ENCODE measurements at places on chromosomes 1 and 21.
A peak's percentile ranks its signal among the peaks of the same experiment; 100 is the strongest.

DNA sequence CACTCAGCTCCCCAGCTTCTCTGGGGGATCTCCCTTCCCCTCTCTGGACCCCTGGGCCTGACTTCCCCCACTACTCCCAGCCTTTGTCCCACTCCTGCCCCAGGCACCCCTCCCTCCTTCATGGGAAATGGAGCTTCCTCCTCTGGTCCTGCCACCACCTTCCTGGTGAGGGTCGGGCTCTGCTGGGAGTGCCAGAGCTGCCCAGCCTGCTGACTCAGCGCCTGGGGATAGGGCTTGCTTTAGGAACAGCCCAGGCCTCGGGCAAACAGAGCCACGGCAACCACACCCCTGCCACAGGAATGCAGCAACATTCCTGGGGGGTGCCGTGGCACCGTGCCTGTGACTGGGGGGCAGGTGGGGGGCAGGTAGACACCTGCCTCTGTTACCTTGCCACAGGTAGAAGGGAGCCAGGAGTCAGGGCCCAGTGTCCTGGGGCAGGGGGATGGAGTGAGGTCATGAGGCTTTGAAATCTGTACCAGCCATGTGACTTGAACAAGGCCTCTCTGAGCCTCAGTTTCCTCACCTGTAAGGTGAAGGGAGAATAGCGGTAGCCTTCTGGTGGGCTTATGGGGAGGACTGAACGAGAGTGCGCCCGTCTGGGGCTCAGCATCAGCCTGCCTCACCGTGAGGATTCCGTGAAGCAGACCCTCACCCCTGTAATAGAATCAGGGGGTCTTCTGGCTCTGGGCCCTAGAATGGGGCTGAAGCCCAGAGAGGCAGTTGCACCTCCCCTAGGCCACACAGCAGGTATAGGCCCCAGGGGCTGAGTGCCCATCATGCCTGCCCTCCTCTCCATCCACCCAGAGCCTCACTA lies 17.8 kb upstream of the EPHA2 start:
- no peak for DNase-seq

GRCh38 chr1:149977345-149977744 lies 33.2 kb downstream of the OTUD7B start:
- DNase-seq = no peak

GRCh38 chr1:10980094-10980577 lies 32.3 kb upstream of the TARDBP start:
- peak; percentile 34 for DNase-seq

DNA sequence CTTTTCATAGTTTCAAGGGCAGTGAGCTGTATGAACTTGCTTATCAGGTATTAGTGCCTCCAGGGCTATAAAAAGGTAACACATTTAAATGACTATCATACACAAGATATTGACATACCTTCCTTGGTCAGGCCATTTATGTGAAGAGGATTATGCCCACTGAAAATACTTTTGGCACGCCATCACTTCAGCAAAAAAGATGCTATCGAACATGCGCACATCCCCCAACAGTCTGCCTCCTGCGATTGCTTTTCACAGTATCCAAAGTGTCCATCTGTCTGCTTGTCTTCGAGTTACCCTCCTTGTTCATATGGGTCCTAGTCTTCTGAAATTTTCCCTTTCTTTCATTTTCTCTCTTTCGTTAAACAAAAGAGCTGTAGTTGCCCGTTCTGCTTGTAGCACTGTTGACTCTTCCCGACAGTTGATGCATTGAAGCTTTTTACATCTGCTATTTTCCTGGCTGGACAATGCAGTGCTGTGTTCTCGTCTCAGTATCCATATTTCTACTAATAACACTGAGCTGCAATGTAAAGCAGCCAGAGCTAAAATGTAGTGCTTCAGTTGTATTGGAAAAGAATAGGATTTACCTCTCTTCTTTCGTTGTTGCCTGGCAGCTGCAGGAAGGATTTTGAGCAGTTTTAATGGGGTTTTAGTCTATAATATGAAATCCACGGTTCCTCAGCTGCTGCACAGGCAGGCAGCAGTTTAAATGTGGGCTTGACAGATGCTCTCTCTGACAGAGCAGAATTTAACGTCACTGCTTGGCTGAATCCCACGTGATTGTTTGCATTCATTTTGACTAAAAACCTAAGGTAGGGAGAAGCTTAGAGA lies at the start of gene B3GALT2:
Gene B3GALT2 (minus strand): TSS at position 713 of the 831 bp plus-strand sequence. CDS start 5,051 bp downstream, outside the sequence.
- DNase-seq = peak; percentile 88

- no peak for DNase-seq
Observed at GRCh38 chr1:154497026-154497806, 4.8 kb upstream of the TDRD10 start.

DNA sequence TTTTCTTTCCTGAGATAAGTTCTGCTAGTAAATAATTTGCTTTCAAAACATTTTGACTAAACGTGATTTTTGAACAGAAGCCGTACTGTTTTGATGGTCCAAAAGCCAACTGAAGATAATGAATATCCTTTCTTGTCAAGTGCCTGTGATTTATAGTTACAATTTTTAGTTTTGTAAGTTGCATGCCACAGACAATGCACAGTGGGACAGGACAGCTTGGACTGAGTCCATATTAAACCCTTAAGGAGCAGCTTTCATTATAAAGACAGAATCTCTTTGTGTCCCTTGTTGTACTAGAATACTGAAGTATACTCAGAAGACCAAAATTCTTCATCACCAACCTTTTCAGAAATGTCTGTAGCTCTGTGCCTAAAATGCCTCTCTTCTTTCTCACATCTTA lies 92.2 kb downstream of the LTN1 start:
- no peak for DNase-seq

GRCh38 chr1:170856455-170856854 lies 78.9 kb upstream of the MROH9 start:
- DNase-seq = no peak

GRCh38 chr1:150429805-150430204 lies 57.4 kb upstream of the TARS2 start:
- DNase-seq = no peak

DNA sequence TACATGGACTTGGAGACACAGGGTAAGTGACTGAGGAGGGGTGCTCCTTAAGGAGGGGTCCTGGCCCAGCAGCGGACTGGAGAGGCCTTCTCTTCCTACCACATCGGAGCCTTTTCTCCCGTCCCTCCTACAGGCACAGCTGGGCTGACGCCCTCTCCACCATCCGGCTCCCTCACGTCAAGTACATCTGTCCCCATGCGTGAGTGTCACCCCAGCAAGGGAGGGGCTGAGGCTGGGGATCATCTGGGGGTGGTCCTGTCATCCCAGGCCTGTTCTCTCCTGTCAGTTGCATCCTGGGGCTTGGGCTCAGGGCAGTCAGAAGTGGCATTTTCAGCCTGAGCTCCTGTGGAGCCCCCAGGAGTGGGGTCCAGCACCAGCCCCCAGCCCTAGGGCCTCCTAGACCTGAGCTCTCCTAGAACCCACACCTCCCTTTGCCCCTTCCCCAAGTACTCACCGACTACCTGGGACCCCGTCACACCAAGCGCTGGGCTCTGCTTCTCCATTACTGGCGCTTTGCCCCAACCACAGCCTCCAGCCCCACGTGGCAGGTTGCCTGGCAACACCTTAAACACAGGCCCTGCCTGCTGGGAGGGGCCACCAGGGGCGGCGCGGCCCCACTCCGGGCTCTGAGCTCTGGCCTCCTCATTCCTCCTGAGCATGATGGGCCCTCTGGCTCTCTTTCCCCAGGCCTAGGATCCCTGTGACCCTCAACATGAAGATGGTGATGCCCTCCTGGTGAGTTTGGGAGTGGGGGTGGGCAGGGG lies 2.3 kb downstream of the LYPLA2 start:
- DNase-seq = no peak

- peak; percentile 86 for DNase-seq
Observed at GRCh38 chr1:116377541-116378529, 4.8 kb downstream of the ATP1A1 start.

- DNase-seq = peak; percentile 16
Observed at GRCh38 chr1:118266436-118266835, 81.4 kb upstream of the SPAG17 start.

GRCh38 chr1:91997607-91998195 lies 32.1 kb upstream of the EPHX4 start:
- peak; percentile 26 for DNase-seq

DNA sequence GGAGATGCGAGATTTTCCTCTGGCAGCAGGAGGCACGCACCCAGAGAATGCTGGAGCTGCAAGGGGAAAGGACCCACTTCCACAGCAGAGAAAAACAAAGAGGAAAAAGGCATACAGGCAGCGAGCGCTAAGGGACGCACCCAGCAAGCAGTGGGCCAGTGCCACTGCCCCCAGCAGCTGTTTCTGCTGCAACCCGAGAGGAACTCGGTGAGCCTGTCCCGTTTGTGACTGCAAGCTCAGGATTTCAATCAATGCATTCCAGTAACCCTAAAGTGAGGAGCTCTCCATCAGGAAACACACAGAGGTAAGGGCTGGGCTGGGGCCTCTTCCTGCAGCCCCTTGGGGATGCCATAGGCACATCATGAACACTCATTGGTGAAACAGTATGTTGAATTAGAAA lies 58.7 kb downstream of the ACP6 start:
- DNase-seq = no peak

DNA sequence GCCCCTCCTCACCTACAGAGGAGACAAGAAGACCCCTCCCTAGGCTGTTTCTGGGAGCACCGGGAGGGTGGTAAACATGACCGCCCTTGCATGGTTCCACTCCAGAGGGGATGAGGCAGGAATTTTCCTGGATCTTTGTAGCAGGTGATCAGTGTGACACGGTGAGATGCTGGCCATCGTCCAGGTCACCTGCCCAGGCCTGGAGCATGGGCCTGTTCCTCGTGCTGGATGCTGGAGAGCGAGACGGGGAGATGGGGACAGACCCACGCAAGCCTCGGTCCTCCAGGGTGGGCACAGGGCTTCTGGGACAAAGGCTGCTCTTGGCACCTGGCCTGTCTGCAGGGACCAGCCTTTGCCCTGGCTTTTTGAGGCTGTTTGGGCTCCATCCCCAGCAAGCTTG lies 46.2 kb downstream of the DMRTB1 start:
- no peak for DNase-seq

DNA sequence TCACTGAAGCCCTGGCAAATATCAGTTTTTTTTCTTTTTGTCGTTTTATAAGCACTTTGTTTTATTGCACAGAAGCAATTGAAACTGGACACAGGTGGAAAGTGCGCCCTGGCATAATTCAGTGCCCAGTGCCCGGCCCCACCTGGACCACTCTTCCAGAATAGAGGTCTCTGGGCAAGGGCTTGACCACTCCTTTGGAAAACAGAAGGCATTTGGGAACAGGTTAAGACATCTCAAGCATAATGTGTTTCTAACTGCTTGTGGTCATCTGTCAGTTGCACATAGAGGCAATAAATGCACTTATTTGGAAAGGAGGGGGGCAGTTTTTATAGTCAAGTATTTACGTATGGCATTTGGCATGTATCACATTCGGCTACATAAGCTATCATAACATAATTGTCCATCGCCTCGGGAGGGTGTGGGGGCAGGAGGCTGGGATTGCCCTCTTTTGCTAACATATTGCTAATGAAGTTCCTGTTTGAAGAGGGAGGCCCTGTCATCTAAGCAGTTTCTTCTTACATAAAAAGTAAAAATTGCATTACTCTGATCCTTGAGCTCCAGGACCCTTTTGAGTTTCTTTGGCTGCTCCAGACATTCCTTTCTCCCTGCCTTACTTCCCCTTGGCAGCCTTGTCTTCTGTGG lies 14.7 kb upstream of the CD2 start:
- no peak for DNase-seq

DNA sequence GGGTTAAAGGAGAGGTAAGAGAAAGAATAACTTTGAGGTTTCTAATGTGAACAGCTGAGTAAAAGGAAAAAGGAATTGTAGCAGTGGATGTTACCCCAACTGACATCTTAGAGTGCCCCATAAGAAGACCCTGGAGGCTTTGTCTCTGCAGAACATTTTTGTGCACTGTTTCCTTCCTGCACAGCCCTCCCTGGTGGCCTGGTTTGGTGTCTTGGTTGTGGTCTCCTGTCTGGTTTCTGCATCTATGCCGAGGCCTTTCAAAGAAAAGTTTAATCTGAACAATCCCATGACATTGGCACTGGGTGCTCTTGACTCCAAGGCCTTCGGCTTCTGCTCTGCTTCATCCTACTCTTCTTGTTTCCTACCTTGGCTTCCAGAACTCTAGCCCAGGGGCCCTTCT lies 57.8 kb downstream of the RHOU start:
- DNase-seq = no peak

GRCh38 chr1:192839162-192840066 lies 30.6 kb downstream of the RGS2 start:
- no peak for DNase-seq

GRCh38 chr1:228073857-228074545 lies 8.5 kb upstream of the ARF1 start:
- DNase-seq = no peak

DNA sequence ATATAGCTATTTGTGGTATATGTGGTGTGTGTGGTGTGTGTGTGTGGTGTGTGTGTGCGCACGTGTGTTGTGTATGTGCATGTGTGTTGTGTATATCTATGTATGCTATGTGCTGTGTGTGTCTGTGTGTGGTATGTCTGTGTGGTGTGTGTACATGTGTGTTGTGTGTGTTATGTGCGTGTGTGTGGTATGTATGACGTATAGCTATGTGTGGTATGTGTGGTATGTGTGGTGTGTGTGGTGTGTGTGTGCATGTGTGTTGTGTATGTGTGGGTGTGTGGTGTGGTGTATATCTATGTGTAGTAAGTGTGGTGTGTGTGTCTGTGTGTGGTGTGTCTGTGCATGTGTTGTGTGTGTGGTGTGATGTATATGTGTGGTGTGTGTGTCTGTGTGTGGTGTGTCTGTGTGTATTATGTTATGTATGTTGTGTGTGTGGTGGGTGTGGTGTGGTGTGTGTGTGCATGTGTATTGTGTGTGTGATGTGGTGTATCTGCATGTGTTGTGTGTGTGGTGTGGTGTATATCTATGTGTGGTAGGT lies 59.8 kb downstream of the EDN2 start:
- no peak for DNase-seq

DNA sequence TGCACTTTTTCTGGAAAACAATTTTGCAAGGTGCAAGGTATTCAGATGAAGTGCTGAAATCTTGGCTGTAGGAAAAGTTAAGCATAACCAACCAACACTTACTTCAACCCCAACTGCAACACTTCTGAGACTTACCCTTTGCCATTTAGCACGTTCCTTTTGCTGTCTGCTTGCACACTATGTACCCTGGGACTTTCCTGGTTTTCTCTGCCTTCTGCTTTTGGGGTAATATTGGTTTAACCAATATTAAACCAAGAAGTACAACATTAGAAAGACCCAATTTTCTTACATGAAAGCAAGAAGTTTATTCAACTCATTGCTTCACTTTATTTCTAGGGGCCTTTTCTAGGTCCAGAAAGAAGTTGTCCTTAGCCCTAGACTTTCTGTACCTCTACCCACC lies 193.0 kb downstream of the HLX start:
- no peak for DNase-seq

- no peak for DNase-seq
Observed at GRCh38 chr21:43979654-43980053, 32.5 kb upstream of the TRAPPC10 start.

DNA sequence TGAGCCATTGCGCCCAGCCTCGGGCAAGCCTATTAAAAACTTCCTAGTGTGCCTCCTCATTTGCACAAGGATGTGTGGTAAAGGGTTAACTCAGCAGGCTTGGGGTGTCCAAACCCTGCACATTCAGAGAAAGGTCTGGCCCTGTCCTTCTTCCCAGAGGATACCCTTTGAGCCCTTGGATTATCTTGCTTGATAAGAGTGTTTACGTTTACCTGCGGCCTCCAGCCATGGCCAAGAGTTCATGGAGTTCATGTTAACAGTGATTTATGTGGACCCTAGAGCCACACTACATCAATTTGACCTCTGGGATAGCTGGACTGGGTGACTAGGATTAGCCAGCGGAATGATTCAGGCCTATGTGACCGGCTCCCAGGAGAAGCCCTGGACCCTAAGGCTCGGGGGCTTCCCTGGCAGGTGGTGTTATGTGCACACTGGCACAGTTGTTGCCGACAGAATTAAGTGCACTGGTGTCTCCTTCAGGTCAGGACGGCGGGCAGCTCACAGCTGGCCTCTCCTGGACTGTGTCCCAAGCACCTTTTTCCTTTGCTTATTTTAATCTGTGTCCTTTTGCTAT lies 7.7 kb upstream of the TCP10L start:
- DNase-seq = no peak

Measured in NCI-H446 treated with DMSO at 0.1 percent for 48 hours (cell line).